ENCODE measurements at places on chromosomes 2 and 18.

DNA sequence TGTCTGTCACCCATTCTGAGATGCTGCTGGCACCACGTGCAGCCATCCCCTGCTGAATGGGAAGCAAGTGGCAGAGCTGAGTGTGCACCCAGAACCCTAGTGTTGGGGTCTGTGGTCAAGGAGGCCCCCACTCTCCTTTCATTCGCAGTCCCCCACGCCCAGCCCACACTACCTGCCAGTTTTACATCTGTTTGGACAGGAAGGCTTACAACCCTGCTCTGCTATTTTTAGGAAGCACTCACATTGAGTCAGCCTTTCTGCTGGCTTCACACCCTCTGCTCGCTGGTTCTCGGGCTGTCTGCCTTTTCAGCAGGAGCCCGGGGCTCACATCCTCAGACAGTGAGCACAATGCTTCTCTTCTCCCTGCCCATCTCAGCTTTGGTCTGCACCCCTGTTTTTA is 10.7 kb upstream of the ADCY3 start:
- DNase-seq: no peak

GRCh38 chr2:226818930-226819329 is 16.9 kb upstream of the RHBDD1 start:
- DNase-seq: no peak

DNA sequence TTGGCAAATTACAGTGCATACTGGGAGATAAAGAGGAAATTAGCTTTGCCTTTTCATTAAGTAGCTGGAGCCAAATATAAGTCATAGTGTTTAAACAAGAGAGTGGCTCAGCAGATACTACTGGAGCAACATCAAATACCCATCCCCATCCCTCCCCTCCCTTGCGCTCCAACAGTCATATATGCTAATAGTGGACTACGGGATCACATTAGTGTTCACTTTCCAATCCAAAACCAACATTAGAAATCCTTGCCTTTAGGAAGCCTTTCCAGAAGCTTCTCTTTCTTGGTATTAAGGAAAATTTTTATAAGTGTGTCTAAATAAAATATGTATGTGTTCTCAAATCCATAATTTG is 1669.3 kb downstream of the SUCLG1 start:
- no peak for DNase-seq

- no peak for DNase-seq
Observed at GRCh38 chr2:29130295-29130694, 15.1 kb downstream of the CLIP4 start.

- DNase-seq: no peak
Observed at GRCh38 chr2:101064868-101065549, 62.9 kb downstream of the RPL31 start.

GRCh38 chr2:127176371-127177311 is 43.5 kb downstream of the CYP27C1 start:
- no peak for DNase-seq

DNA sequence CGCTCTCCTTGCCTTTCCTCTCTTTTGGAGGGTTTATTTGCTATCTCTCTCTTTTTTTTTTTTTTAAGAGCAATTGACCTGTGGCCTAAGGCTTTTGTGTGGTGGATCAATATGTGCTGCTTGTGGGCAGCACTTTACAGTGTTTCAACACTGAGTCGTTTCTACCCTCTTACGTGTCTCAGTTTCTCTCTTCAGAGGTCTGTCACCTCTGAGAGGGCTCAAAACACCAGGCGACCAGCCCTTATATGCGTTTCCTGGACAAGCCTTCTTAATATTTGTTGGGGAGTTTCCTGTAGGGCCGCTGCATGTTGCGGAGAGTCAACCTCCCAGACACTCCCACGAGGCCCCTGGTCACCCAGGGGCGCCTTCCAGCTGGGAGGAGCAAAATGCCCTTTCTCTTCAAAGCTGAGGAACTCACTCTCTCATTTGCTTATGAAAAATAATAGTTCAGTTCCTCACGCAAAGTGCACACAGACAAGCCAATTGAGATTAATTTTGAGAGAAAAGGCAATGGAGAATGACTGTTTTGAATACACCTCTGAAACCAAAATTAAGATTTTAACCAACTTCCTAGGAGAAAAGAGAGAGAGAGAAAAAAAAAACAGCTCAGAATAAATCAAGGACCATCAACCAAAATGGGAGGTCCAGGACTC is 96.3 kb upstream of the B3GNT2 start:
- DNase-seq: no peak

DNA sequence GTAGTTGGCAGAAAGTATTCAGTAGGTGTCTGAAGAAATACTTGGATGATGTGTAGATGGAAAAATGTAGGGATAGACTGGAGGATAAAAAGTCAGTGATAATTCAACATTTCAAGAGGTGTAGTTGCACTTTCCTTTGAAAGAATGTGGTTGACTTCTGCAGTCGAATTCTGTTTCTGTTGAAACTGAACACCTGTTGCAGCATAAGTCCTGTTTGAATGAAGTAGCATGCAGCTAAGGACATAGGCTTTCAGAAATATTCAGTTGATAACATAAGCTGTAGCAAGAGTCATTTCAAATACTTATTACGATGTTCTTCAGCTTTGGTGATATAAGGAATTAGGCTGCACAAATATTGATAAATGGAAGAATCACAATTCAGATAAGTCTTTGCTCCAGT is 337.9 kb upstream of the LRRTM1 start:
- DNase-seq: no peak

DNA sequence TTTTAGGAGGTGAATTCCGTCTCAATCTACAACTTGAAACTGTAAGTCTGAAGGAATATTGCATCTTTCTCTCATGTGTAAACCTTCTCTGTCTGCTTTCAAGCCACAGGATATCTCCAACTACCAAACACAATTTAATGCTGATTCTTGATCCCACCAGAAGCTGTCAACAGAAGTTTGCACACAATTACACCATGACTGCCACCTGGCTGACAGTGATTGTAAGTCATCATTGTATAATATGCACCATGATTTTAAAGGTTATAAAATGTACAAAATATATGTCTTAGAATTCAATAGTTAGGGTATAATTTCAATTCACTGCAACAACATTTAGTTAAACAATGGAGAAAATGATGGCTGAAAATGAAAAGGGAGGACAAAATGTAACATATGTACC is 18.4 kb downstream of the PREPL start:
- DNase-seq: no peak

GRCh38 chr18:74930616-74931015 is 278.3 kb downstream of the PTGR3 start:
- DNase-seq: no peak

GRCh38 chr2:101277111-101277510 is 24.4 kb downstream of the CNOT11 start:
- DNase-seq: no peak

DNA sequence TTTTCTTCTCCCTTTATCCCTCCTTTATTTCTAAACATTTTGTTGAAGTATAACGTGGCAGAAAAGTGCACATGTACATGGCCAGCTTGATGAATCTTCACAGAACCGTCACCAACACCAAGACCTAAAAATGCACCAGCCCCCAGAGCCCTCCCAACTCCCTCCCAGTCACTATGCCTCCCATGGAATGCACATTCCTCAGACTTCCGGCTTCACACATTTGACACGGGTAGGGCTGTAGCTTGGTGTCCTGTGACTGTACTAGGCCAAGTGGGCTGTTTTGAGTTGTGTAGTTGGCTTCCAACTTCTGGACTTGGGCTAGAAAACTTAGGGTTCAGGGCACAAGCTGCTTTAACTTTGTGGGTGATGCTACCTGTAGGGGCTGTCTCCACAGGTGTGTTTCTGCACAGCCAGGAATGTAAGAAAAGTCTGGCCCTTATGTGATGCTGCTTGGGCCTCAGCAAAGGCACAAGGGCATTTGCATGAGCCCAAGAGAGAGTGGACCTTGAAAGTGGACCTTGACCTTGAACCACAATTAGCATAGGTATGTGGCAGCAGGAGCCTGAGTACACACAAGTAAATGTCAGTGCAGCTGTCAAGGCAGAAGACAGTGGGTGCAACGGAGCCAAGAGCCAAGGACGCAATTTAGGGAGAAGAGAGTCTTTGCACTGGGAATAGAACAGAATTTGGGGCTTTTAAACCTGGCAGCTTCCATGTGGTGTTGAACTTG is 78.4 kb downstream of the SEPTIN10 start:
- DNase-seq: no peak

DNA sequence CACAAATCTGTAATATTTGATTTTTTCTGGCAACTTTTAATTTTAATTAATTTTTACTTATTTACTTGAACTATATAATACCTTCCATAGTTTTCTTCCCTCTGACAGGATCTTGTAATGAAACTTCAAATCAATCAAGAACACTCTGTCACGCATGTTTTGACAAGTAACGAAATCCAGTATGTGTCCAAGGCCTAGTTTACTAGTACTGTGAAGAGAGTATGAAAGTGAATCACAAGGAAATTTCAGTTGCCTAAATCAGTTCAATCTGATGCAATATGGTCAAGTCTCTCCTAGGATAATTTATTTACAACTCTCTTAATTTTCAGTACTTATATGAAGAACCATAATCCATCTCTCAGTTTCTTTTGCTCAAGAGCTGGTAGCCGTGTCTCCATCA is 1344.6 kb upstream of the ZEB2 start:
- no peak for DNase-seq

DNA sequence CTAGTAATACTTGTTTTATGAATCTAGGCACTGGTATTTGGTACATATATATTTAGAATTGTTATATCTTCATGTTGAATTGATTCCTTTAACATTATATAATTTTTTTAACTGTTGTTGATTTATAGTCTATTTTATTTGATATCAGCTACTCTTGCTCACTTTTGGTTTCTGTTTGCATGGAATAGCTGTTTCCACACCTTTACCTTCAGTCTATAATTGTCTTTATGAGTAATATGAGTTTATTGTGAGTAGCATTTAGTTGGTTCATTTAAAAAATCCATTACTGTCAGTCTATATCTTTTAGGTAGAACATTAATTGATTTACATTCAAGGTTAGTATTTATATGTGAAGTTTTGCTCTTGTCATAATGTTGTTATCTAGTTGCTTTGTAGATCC is 58.6 kb downstream of the SMCHD1 start:
- no peak for DNase-seq

GRCh38 chr2:203437511-203437910 is 97.6 kb downstream of the RAPH1 start:
- no peak for DNase-seq

- no peak for DNase-seq
Observed at GRCh38 chr2:158796652-158797051, 1.5 kb downstream of the DAPL1 start.

DNA sequence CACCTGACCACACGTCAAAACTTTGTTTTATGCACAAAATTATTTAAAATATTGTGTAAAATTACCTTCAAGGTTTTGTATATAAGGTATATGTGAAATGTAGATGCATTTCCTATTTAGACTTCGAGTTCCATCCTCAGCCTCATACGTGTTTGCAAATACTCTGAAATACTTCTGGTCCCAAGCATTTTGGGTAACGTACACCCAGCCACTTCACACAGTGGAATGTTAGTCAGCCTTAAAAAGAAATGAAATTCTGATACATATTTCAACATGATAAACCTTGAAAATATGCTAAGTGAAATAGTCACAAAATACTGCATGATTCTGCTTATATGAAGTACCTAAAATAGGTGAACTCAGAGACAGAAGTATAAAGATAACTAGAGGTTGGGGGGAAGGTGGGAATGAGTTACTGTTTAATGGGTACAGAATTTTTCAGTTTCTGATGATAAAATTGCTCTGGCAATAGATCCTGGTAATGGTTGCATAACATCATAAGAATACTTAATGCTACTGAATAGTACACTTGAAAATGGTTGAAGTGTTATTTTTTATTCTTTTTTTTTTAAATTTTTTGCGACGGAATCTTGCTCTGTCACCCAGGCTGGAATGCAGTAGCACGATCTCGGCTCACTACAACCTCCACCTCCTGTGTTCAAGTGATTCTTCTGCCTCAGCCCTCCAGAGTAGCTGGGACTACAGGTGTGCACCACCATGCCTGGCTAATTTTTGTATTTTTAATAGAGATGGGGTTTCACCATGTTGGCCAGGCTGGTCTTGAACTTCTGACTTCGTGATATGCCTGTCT is 24.0 kb downstream of the NOP58 start:
- no peak for DNase-seq

- no peak for DNase-seq
Observed at GRCh38 chr2:85975581-85975980, 86.8 kb upstream of the ST3GAL5 start.

- no peak for DNase-seq
Observed at GRCh38 chr2:209556354-209556961, 132.6 kb downstream of the MAP2 start.

DNA sequence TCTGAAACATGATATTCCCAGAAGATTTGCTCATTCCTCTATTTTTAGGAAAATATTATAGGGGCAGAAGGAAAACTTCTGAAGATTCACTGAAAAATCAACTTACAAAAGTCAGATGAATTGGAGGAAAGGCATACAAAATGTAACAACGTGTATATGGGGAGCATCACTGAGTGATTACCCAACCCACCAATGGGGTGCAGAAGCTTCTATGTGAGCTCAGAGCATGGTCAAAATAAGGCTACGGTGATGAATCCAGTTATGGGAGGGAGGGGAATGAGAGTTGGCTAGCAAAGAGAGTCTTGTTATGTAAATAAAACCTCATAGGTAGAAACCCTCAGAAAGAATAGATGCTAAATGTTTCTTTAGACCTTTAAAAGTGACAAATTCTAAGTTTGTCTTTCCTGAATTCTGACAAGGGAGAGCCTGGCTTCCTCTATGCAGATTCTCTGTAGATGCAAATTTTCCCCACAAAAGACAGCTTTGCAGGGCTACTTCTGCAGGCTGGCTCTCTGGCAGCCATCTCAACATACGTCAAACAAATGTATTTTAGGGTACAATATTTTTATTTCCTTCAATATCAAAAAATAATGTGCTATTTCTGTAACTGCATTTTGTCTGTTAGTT is 171.4 kb upstream of the NDUFV2 start:
- DNase-seq: no peak

GRCh38 chr2:231714639-231715498 is 6.5 kb downstream of the PTMA start:
- peak; percentile 86 for DNase-seq

DNA sequence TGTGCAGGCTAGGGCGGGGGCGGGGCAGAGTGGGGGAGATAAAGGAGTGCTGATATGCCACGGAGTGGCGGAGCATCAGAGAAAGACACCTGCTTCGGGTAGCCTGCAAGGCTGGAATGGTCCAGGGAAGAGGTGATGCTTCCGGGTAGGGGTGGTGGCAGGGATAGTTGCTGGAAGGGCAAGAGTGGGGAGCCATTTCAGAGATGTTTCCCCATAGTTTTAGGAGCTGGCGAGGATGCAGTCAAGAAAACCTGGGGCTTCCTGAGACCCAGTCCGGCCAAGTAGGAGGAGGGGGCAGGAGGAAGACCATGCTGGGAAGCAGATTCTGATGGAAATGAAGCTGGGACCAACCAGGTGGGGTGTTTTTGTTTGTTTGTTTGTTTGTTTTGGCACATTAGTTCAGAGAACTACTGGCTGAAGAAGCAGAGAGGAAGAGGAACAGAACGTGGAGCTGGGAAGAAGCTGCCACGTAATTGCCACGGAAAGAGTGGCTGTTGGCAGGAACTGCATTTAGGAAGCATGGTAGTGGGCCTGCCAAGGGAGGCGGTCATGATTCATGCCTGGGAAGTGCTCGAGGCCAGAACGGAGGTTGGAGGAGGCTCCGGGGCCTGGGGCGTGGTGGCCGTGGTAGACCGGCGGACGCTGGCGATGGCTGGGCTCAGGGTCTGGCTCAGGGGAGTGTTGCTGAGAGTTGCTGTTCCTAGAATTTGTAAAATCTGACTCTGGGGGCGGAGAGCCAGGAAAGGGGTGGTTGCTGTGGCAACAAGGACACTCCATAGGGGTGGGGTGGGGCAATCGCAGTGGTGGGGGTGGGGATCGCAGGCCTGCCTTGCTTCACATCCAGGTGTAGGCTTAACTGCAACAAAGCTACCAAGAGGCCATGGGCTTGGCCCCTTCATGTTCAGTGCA is 8.6 kb upstream of the INPP5D start:
- no peak for DNase-seq

- DNase-seq: no peak
Observed at GRCh38 chr2:151786483-151786882, 41.7 kb downstream of the ARL5A start.

All from stimulated activated CD4-positive, alpha-beta T cell treated with anti-CD3 and anti-CD28 coated beads, TNF-alpha, amount 100 ng/mL, for 48 hours (primary cell).